ENCODE measurements at places on chromosomes 1 and 21.

DNA sequence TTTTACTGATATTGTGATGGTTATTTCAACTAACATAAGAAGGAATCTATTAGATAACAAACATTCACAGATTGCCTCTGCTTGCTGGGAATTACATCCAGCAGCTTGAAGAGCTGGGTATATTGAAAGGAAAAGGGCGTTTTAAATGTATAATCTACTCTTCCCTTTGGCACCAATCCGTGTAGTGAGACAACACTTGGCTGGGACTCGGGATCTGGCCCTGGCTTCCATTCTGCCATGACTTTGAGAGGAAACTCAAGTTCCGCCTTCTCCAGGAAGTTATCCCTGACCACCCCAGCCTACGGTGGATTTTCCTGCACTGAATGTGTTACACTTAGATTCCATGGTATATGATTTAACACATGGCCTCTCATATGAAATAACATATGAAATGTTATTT, 86.9 kb upstream of the UBE2U start:
- no peak for DNase-seq

DNA sequence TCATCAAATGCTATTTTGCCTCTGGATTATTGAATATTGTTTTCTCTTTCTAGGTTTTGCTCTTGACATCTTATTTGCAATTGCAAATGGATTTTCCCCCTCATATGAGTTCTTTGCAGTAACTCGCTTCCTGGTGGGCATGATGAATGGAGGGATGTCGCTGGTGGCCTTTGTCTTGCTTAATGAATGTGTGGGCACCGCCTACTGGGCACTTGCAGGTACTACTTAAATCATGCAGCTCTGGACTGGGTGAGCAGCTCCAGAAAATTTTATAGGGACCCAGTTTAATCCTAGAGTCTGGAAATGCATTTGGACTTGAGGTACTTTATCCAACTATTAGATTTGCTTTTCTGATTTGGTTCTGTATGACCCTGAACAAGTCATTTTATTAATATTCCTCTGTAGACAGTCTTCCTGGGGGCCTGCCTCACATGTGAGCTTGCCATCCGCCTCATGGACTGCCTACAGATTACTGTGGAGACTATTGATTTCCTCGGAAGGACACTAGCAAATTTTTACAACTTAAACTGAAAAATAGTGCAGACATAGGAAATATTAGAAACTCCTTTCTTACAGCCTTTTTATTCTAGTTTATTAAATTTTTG, 44.5 kb downstream of the SLC22A15 start:
- DNase-seq, result peak; percentile 10

DNA sequence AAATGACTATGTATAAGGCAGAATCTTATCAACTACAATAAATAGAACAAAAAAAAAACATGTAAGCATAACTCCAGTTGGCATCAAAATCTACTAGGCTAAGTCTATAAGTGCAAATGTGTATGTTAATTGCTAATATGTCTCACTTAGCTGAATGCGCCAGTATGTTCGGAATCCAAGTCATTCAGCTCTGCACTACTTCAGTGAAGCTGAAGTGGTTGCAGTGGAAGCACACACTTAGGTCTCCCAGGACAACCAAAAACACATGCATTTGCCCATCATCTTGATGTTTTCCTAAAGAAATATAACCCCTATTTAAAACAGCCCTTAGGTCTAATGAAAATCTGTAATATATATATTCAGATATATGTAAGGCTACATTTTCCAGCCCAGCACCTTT, 41.0 kb upstream of the RGS2 start:
- DNase-seq, result no peak

GRCh38 chr1:89587729-89588161, 45.2 kb upstream of the LRRC8C start:
- DNase-seq, result no peak

- DNase-seq, result no peak
Measured at GRCh38 chr1:64687725-64688327, 57.0 kb upstream of the RAVER2 start.

Measured in stimulated activated CD8-positive, alpha-beta memory T cell treated with anti-CD3 and anti-CD28 coated beads, Interleukin-12 subunit alpha, Interleukin-12 subunit beta, amount 100 ng/mL, for 4 hours (primary cell).